ENCODE measurements at places on chromosomes 12 and 14. TPM values are rescaled to one million over a fixed set of nuclear protein-coding genes. Genes with fewer than 3 reads are reported as not detected.

The CCDC197 gene
- total RNA-seq, result not detected

The GLT8D2 gene
- 82.3 TPM for total RNA-seq

The TEX22 gene
- 0.43 TPM for total RNA-seq

The ADAMTS20 gene
- total RNA-seq, result not detected

The RDH12 gene
- total RNA-seq, result 0.16 TPM

The NIN gene
- 20.6 TPM for total RNA-seq

The SRRM4 gene
- not detected for total RNA-seq

The KRT83 gene
- not detected for total RNA-seq

The HPD gene
- 0.60 TPM for total RNA-seq

The STYK1 gene
- total RNA-seq, result 0.16 TPM

The NGB gene
- total RNA-seq, result not detected

The CS gene
- 69.0 TPM for total RNA-seq

The CDK17 gene
- total RNA-seq, result 56.3 TPM

The ETFBKMT gene
- total RNA-seq, result 3.9 TPM

The CCNB1IP1 gene
- total RNA-seq, result 35.9 TPM

The FIGNL2 gene
- total RNA-seq, result 0.16 TPM

The LPAR5 gene
- not detected for total RNA-seq

The ACSS3 gene
- total RNA-seq, result 12.2 TPM

The CHPT1 gene
- 14.4 TPM for total RNA-seq

The MAP1LC3B2 gene
- total RNA-seq, result 0.17 TPM

The CSRP2 gene
- total RNA-seq, result 4.4 TPM

Measured in bronchial smooth muscle cell (primary cell).